ENCODE measurements at places on chromosomes 4 and X.

DNA sequence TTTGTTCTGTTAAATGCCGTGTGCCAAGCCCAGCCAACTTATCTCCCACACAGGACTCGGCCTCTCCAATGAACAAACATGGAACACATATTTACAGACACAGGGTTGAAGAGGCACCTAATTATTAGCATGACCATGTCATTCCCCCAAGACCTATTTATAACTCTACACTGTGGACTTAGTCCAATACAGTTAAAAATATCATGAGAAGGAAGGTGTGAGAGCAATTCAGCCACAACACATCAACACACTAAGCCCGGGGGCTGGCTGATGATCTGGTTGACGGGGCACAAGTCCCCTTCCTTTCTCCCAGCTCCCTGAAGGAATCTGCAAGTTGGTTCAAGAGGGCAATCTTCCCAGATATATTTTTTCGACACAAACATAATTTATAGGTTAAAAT is 28.1 kb downstream of the MANBA start:
- DNase-seq = no peak

DNA sequence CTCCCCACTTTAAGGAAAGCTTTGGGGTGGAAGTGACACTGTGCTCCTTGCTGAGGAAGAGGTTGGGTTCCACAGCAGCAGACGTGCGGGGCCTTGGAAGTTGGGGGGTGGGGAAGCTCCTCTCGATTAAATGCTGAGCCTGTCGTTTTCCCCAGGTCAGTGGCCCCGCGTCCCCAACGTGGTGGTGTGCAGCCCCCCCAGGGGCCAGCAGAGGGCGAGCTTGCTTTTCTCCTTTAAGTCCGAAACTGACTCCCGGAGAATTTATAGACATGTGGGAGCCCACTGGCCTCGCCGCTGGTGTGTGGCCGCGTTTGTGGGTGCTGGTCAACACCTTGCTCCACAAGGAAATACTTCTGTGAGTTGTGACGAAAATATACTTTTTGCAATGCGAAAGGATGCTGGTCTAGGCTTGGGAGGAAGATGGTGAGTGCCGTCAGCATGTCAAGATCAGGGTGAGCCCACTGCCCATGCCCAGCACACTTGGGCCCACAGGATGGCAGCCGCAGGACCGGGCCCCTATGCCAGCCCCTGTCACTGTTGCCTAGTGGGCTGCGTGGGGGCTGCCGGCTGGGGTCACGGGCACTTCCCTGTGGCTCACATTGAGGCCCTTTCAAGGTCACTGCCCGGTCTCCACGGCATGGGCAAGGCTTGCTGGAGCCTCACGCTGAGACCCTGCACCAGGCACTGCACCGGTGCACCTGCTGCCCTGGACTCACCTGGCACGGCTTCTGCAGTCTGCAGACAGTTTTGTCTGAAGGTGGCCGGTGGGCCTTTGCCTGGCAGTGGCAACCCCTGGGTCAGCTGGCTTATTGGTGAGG is 9.4 kb downstream of the UVSSA start:
- DNase-seq = no peak

GRCh38 chr4:172050911-172051310 is 237.7 kb downstream of the GALNTL6 start:
- no peak for DNase-seq

DNA sequence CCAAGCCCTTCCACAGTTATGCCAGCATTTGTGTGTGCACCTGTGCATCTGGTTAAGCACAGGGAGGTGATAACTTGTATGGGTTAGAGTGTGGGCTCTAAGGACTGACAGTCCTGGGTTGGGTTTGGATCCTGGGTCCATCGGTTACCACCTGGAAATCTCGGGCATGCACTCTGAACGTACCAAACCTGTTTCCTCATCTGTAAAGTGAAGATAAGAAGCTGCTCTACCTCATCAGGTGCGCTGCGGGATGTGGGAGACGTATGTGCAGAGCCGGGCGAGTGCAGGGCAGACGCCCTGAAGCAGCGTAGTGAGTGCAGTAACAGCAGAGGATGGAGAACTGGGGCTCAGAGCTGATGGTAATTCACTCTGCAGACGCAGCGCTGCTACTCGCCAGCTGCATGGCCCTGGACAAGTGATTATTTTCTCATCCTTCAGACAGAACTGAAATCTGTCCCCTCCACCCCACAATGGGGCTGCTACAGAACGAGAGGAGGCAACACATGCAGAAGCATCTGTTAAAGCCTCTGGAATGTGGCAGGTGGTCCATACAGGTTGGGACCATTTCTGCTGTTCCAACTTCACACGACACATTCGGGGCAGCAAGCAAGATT is 64.4 kb downstream of the HADH start:
- no peak for DNase-seq

DNA sequence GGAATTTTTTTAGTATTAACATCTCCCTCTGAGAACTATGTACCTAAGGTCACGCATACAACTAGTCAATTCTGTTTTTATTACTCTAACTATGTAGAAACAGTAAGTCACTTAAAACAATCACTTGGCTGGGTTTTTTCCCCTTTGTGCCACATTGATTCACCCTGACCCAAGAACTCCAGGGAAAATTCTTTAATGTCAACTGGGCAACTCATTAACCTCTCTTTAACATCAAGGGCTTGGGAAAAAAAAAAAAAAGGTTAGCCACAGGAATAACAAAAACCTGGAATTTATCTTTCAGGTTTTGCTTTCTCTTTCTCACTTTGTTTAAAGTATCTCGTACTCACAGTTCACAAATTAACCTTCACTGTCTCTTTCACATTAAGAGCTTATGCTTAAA is 8.1 kb downstream of the RPL9 start:
- DNase-seq = no peak

- no peak for DNase-seq
Measured at GRCh38 chrX:110175146-110175545, 142.7 kb downstream of the AMMECR1 start.

- peak; percentile 73 for DNase-seq
Measured at GRCh38 chr4:183100827-183101226, 1.8 kb downstream of the WWC2 start.

GRCh38 chr4:114535725-114536124 is 62.9 kb upstream of the UGT8 start:
- no peak for DNase-seq

GRCh38 chrX:13023567-13023966 is 20.9 kb downstream of the FAM9C start:
- DNase-seq = no peak

- DNase-seq = no peak
Measured at GRCh38 chr4:73777612-73778011, 37.2 kb downstream of the CXCL8 start.

DNA sequence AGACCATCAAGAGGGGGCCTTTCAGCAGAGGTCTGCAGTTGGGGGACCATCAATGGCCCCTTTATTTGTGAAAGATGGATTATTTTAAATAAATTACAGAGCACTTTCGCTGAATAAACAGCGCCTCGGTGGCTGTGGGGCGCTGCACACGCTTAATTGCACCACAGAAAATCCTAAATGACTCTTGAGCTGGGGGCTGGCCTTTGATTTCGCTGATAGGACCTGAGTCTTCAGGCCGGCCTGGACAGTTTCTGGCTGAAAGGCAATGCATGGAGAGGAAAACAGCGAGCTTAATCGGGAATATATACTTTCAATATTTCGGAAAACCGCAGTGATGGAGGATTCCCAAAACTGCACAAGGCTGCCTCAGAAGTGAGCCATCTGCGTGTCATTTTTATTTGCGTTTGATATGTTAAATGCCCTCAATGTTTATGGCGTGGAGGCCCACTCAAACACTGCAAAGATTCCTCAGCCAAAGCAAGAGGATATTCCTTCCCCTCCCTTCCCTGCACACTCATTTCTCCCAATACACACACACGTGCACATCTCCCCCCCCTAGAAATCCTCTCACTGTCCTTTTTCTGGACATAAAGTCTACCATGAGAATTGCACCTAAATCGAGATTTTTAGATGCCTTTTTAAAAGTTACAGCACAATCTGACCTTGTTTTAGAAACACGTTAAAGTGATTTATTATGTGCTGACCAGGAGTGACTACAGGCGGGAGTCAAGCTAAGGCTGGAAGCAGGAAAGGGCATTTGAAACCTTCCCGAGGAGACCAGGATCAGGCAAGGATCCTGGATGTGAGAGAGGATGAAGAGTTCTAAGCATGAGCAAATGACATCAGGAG is 340.7 kb downstream of the RAB28 start:
- DNase-seq = no peak

- no peak for DNase-seq
Measured at GRCh38 chr4:158904815-158905214, 136.0 kb downstream of the FNIP2 start.

GRCh38 chrX:107730991-107731766 is 44.4 kb downstream of the TSC22D3 start:
- DNase-seq = no peak

- DNase-seq = no peak
Measured at GRCh38 chr4:156975686-156976085, 4.1 kb upstream of the PDGFC start.

- no peak for DNase-seq
Measured at GRCh38 chr4:114277690-114278089, 298.2 kb upstream of the ARSJ start.

DNA sequence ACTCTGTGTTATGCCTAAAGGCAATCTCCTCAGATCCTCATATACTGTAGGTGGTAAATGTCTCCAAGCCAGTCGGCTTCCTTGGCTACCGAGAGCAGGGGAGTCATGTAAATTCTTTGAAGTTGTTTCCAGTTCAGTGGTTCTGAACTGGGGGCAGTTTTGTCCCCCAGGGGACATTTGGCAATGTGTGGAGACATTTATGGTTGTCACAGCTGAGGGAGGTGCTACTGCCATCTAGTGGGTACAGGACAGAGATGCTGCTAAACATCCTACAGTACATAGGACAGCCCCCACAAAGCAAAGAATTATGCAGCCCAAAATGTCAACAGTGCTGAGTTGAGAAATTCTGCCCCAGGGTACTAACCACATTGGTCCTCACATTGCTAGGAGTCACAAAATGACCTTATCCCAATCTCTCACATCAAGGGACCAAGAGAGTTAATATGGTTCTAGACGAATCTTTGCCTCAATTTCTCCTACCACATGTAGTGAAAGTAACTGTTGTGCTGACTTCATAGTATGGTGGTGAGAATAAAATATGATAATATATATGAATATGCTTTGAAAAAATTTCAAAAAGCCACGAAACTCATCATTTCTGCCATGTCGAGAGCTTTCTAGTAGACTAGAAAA is 104.4 kb upstream of the ARHGAP24 start:
- no peak for DNase-seq

DNA sequence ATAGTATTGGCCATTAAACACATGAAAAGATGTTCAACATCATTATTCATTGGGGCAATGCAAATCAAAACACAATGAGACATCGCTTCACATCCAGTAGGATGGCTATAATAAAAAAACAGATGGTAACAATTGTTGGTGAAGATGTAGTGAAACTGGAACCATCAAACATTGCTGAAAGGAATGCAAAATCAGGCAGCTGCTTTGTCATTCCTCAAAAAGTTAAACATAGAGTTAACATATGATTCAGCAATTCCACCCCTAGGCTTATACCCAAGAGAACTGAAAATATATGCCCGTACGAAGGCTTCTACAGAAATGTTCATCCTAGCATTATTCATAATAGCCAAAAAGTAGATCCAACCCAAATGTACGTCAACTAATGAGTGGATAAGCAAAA is 144.0 kb upstream of the NAP1L5 start:
- no peak for DNase-seq

GRCh38 chr4:40264995-40265909 is 68.4 kb downstream of the RHOH start:
- DNase-seq = no peak

DNA sequence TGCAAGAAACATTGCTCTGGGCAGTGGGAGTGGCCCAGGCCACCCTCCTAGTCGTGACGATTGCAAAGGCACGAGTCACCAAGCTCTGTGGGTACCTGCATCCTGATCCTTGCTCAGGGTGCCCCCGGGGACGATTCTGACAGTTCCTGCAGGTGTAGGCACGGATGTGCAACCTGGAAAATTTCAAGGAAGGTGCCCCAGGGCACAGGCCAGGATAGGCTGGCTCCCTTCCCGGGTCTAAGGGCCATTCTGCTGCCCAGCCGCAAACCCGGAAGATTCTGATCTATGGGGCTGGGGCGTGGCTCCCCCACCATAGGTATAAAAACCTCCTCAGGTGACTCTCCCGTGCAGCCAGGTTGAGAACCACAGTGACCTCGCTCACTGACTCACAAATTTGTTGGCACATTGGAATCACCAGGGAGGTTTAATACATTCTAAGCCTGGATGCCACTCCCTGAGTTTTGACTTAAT is 228.5 kb downstream of the PTTG2 start:
- DNase-seq = peak; percentile 99

DNA sequence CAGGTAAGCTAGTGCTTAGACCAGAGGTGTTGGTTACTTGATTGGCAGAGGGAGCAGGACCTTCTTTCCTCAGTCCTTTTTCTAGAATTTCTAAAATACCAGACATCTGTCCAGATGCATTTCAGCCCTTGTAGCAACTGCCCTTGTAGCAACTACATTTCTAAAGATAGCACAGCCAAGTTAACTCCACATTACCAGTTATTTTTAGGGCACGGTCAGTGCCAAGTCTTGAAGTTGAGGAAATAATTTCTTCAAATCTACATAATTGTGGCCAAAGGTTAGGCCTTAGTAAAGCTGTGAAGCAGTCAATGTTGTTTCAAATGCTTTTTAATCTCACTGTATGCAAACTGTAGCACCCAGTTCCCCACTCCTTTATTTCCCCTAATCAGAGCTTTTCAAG is 62.9 kb downstream of the MID1IP1 start:
- DNase-seq = no peak

- DNase-seq = no peak
Measured at GRCh38 chr4:70473679-70474078, 1.7 kb downstream of the MUC7 start.

DNA sequence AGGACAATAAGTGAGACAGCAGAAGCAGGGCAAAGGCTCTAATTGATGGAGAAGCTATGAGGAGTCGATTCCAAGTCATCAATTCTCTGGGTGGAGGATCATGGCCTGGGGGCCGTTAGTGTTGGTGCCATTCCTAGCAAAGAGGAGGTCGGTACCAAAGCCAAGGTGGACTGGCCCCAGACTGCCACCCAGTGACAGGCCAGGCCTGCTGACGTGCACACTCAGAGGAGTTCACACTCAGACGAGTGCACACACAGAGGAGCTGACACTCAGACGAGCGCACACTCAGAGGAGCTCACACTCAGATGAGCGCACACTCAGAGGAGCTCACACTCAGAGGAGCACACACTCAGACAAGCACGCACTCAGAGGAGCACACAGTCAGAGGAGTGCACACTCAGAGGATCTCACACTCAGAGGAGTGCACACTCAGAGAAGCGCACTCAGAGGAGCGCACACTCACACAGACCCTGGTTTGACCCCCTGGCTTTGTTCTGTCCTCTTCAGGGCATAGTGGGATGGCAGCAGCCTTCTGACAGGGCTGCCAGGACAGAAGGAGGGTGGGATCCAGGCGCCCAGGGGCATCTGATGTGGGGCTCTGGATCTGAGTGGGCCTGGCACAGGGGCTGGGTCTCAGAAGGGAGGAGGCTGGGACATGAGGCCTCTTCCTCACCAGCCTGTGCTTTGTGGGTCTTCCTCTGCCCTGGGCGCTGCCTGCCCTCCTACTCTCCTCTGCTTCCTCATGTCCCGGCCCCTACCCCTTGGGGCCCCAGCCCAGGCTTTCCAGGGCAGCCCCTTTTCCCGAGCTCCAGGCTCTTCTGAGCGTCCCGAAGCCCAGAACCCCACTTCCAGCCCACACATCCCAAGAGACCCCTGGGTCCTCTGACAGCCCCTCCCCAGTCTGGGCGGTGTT is 41.7 kb upstream of the NKX1-1 start:
- no peak for DNase-seq

Data from PC-9 (cell line).